Type B pancreatic cell (in vitro differentiated cells): ENCODE measurements at places on chromosomes 1 and 21.

DNA sequence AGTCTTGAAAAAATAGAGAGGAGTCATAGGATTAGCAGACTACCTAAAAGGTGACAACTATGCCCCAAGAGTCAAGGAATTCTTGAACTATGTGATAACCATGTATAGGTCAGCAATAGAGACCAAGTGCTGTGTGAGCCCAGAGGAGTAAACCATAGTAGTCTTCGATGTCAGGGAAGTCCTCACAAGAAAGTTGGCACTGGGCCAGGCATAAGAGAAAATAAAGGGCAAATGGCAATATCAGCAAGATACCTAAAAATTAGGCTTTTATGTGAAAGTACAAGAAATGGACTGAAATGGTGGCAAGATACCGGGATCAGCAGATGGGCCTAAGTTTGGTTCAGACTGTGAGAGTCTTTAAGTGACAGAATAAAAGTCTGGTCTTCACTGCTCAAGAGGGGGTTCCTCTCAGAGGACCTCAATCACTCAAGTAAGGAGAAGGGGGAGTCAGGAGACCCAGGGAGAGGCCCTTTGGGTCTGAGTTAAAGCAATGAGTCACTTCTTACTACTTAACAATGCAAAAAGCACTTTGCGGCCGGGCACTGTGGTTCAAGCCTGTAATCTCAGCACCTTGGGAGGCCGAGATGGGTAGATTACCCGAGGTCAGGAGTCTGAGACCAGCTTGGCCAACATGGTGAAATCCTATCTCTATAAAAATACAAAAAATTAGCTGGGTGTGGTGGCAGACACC lies 95.0 kb downstream of the TEX35 start:
- no peak for DNase-seq
- H3K36me3 ChIP-seq = no peaks in the 10 kb centered on the region
- H3K4me1 ChIP-seq = peaks cover 13% of the 10 kb centered on the region
- H3K27me3 ChIP-seq = no peaks in the 10 kb centered on the region
- peak overlapping the region; percentile 57 for H3K27ac ChIP-seq

- no peak for DNase-seq
- H3K4me3 ChIP-seq = no peak overlapping the region
- H3K4me1 ChIP-seq = peaks cover 11% of the 10 kb centered on the region
- H3K36me3 ChIP-seq = no peaks in the 10 kb centered on the region
Observed at GRCh38 chr1:87115317-87115890, 201.0 kb downstream of the HS2ST1 start.

- peaks cover 5% of the 10 kb centered on the region for H3K27me3 ChIP-seq
- H3K36me3 ChIP-seq = no peaks in the 10 kb centered on the region
- H3K4me1 ChIP-seq = peaks cover 19% of the 10 kb centered on the region
- no peak overlapping the region for H3K4me3 ChIP-seq
Observed at GRCh38 chr21:39050841-39051587, 132.2 kb downstream of the PSMG1 start.

DNA sequence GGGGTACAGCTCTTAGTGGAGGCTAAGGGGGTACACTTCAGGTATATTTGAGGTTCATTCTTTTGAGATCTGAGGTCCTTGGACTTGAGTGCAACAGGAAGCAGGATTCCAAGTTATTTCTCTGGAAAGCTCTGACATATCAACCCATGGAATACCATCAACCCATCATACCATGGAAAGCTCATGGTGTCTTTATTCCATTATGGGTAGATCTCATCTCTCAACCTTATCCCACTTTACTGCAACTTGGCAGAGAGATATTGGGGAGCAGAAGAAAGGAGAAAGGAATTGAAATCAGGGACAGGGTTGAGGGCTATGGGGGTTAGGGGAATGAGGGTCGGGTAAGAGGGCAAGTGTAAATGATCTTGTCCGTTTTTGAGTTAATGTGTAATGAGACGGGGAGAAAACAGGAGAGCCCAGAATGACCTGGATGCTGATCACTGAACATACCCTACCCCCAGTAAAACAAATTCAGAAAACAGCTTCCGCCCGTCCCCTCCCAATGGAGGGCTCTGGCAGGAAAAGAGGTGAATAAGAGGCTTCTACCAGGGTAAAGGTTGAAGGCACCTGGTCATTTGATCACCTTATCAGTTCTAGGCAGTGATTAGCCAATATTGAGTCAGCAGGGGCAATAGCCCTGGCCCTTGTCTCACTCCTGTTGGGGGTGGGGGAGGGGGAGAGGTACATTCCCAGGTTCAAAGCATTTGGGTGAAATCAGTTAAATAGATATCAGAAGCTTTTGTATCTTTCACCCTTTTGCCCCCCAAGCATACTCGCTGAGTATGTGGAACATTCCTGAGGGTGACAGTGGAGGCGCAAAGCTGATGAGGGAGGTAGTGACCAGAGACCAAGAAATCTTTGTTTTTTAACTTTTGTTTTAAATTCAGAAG lies 622 bp upstream of the APOA2 start:
- H3K27ac ChIP-seq = peak overlapping the region; percentile 75
- peaks cover 4% of the 10 kb centered on the region for H3K36me3 ChIP-seq
- H3K4me3 ChIP-seq = peak overlapping the region; percentile 15
- H3K4me1 ChIP-seq = peaks cover 25% of the 10 kb centered on the region

- no peak for DNase-seq
- H3K27me3 ChIP-seq = no peaks in the 10 kb centered on the region
- no peak overlapping the region for H3K27ac ChIP-seq
- peaks cover 6% of the 10 kb centered on the region for H3K4me1 ChIP-seq
- no peak overlapping the region for H3K4me3 ChIP-seq
Observed at GRCh38 chr1:219159946-219160645, 13.6 kb upstream of the LYPLAL1 start.
